ENCODE measurements at places on chromosomes 13 and 19. TPM values are rescaled to one million over a fixed set of nuclear protein-coding genes. Genes with fewer than 3 reads are reported as not detected.

DNA sequence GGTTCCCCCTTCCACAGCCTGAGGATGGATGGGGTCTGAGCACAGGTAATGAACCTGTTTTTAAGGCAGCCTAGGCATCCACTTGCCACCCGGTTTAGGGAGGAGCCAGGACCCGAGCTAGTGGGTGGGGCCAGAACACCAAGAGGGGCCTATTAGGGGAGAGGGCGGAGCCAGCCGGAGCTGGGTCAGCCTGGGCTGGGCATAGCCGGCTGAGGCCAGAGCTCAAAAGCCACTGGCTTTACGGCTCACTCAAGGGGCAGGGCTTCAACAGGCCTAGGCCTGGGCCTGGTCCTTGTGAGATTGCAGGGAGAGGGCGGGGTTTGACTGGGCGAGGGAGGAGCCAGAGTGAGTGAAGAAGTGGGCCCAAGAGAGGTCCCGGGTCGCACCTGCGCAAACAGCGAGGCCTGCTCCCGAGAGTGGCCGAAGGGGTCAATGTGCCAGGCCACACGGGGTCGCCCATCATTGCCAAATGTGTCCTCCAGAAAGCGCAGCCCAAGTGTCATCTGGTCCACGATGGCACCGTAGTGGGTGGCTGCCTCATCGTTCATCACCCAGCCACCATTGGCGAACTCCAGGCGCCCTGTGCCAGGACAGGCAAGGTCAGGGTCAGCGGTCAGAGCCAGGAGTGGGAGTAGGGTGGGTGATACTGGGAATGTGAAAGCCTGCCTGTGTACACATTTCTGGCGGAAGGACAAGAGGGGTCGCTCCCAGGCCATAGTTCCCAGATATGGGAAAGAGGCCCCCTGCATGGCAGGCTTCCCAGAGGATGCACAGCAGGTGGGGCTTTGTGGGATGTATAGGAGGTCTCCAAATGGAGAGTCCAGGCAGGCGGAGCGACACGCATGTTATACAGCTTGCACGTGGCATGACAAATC, 1.9 kb downstream of the MAN2B1 start:
- peak; percentile 51 for DNase-seq

GRCh38 chr13:98192008-98192407, 14.9 kb upstream of the RNF113B start:
- DNase-seq: no peak

- no peak for DNase-seq
These were observed 3.3 kb downstream of the TIMM13 start for GRCh38 chr19:2423915-2424685.

GRCh38 chr19:3450796-3451411, 29.4 kb downstream of the SMIM24 start:
- DNase-seq: no peak

- DNase-seq: no peak
These were observed 480.4 kb upstream of the SGCG start for GRCh38 chr13:22700246-22700887.

The LRRC63 gene
- not detected for total RNA-seq

GRCh38 chr19:35027851-35028599, 2.2 kb upstream of the SCN1B start:
- no peak for DNase-seq

- DNase-seq: no peak
These were observed 339.4 kb downstream of the KLF12 start for GRCh38 chr13:73794755-73795154.

DNA sequence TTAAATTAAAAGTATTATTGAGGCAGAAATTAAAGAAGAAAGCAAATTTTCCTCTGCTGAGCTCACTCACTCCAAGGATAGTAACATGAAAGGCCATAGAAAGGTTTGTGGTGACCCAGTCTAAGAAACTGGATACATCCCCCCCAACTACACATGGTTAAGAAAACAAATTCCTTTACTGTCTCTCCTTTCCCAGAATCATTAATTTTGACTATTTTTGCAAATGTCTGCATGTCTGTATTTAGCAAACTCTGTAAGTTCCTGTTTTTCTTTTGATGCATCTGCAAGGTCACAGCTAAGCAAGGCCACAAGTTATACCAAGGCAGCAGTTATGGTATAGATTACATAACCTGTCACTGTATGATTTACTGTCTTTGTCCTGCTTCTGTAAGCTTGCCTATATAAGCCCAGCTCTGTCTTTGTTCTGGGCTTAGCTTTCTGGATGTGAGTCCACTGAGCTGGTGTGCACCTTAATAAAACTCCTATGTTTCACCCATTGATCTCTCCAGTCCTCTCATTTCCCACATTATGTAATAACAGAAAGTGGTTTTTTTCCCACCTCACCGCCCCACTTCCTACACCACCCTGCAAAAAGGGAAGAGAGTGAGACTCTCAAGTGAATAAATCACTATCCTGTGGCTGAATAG, 8.5 kb upstream of the ZNF83 start:
- peak; percentile 31 for DNase-seq

The MATK gene
- total RNA-seq: not detected

The ITGBL1 gene
- not detected for total RNA-seq

DNA sequence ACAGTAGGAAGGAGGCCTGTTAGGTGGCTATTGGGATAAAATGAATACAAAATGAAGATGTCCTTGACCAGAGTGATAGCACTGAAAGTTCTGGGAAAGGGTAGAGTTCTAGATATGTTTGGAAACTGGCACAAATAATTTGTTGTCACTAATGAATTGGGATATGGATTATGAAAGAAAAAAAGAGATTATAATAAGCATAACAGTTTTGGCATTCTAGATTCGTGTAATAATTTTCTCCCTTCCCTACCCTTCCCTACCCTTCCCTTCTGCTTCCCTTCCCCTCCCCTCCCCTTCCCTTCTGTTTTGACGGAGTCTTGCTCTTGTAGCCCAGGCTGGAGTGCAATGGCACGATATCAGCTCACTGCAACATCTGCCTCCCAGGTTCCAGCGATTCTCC, 271.0 kb upstream of the PRR20A start:
- no peak for DNase-seq

DNA sequence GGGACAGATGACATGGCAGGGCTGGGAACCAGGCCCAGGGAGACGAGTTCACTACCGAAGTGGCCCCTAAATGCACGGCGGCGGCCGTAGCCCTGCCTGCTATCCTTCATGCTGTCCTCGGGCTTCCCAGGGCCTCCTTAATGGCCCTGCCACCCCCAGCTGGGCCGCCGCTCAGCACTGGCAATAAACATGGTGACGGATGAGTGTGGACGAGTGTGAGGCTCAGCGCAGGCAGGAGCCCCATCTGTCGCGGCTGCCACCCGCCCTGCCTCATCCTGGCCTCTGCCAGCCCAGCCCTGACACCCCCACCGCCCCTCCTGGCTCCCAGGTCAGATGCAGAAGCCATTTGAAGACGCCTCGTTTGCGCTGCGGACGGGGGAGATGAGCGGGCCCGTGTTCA, 13.6 kb downstream of the PIN1 start:
- DNase-seq: no peak

The TUBA3C gene
- not detected for total RNA-seq

DNA sequence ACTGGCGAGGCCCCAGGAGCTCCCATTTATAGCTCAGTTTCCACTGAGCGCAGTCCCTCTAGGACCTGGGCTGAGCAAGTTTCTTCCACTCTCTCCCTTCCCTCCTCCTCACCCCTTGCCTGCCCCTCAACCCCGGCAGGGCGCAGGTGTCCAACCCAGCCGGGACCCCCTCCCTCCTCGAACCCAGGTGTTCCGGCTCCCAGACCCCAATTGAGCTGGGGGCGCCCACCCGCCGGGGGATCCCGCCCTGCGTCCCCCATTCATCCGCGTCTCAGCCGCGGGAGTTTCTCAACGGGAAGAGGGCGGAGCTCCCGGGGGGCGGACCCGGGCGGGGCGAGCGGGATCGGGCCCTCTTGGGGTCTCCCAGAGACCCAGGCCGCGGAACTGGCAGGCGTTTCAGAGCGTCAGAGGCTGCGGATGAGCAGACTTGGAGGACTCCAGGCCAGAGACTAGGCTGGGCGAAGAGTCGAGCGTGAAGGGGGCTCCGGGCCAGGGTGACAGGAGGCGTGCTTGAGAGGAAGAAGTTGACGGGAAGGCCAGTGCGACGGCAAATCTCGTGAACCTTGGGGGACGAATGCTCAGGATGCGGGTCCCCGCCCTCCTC, at the start of gene KIRREL2:
Gene KIRREL2, plus strand, starts transcription at position 366 of the 604 bp plus-strand sequence. Its CDS starts 209 bp downstream, at position 575.
- peak; percentile 48 for DNase-seq

The SERPINE3 gene
- total RNA-seq: not detected

The CALR3 gene
- total RNA-seq: not detected

GRCh38 chr19:49469828-49470614, 4.0 kb upstream of the FLT3LG start:
- peak; percentile 72 for DNase-seq

The LSR gene
- total RNA-seq: 33.6 TPM

DNA sequence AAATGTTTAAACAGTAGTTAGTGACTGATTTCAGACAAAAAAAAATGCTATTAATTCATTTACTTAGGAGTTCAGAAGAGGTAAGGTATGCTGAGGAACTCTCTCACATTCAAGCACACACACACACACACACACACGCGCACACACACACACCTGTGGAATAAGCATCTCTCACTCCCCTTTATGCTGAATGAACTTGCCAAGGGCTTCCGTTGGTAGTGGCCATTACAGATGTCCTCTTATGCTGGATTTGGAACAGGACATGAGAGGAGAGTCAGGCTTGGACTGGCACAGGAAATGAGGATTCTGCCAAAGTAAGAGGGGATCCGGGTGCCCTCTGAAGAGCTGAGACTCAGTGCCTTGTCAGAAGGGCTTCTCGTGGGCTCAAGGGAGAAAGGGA, 463.4 kb upstream of the MIR17HG start:
- no peak for DNase-seq

DNA sequence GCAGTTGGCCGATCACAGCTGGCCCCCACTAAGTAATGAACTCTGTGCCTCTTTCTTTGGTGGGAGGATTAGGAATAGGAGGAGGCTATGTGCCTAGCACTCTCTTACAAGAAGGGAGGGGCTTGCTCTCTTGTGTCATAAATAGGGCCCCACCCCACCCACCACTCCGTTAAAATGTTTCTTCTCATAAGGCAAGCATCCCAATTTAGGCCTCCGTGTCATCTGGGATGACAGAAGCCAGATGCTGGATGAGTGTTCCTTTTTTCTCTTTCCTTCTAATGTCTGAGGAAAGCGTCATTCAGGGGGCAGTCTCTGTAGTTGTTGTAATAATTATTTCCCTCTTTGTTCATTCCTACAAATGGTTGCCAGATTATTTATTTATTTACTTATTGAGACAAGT, at the start of gene LIPE:
Gene LIPE, minus strand, starts transcription at position 76 of the 400 bp plus-strand sequence. CDS start 239 bp downstream, outside the sequence.
- DNase-seq: no peak

DNA sequence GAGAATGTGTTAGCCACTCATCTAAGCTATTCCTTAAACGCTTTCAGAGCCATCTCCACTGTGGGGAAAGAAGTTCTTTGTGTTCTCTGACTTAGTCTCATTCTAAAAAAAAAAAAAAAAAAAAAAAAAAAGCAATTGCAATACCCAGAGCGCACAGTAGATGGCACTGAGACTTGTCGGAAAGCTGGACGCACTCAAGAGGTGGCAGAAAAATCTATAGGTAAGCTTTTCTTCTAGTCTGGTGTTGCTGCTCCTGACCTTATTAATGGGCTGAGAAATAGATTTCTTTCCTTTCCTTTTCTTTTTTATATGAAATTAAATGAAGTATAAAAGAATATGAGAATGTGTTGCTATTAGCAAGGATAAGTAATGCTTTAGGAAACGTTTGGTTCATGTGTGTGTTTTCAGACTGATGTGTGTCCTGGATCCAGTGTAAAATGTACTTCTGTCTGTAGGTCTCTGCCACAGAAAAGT, 4.7 kb upstream of the GJB2 start:
- DNase-seq: peak; percentile 49

DNA sequence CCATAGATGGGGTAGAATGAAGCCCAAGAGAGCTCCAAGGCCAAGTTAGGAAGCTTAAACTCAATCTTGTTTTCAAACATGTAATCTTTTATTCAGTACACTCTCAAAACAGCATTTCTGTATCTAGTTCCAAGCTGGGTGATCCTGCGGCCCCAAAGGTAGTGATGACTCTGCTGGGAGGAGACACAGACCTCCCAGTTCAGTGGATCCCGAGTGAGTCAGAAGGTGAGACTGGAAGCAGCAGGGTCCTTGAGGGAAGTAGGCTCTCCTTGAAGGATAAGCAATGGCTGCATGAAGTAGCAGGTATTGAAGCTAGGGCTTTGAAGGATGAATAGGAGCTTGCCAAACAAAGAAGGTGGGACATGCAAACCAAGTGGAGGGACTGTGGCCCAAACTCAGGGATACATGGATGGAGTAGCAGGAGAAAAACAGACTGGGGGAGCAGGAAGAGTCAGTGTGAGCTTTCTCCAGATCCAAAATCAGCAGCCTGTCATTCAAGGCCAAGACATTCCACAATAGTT, 9.6 kb downstream of the TINCR start:
- no peak for DNase-seq

The PRODH2 gene
- not detected for total RNA-seq

The PTH2 gene
- total RNA-seq: not detected

- peak; percentile 98 for DNase-seq
These were observed 7.8 kb downstream of the SMARCA4 start for GRCh38 chr19:10968527-10969135.

The SYDE1 gene
- not detected for total RNA-seq

The ZNF43 gene
- total RNA-seq: 55.6 TPM

- DNase-seq: no peak
These were observed 93.7 kb upstream of the SGCG start for GRCh38 chr13:23086968-23087623.

DNA sequence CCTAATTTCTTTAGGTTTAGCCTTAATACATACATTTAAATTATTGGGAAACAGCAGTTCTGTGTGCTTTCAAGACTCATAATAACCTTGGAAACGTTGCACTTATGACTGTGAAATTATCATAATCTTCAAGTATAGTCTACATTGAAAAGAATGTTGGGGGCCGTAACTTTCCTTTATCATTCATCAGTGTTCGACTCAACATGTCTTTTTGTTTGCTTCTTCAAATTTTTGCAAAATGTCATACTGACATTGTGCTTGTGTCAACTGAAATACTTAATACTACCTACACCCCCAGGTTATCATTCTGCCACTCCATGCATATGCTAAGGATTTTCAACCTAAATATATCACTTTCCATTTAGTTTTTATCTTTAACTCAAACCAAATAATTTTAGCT, 1562.9 kb downstream of the OLFM4 start:
- no peak for DNase-seq

DNA sequence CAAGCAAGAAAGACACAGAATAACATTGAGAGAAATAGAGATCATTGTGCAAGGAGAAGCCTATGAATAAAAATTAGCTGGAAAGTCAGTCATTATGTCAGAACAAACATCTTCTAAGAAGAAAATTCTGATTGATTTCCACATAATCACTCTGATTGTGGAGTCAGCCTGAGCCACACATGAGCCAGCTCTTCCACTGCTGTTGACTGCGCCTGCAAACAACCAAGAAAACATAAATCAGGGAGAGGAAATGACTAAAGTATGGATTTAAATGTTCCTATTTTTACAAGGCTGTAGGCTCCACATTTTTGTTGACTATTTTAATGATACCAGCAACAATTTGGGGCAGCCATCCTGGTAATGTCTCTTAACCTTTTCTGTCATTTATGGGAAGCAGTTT, 962.3 kb downstream of the EFNB2 start:
- DNase-seq: no peak

All from OCI-LY7 (cell line).